ENCODE measurements at places on chromosomes 2 and 18.

DNA sequence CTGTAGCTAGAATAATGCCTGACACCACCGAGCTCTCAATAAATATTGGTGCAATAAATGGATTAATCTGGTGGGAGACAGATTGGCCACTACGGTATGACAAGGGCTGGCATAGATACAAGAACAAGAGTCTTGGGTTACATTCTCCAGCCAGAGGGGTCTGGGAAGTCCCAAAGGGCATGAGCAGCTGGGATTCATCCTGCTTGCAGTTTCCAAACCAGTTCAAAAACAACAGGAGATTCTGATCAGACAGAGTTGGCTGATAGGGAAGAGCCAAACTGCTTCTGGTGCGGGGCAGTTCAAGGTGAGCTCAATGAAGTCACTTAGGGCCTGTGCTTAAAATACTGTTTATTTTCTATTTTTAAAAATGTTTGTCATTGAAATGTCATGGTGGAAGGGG is 266.9 kb downstream of the TNS1 start:
- no peak for DNase-seq

GRCh38 chr2:121386707-121387106 is 101.7 kb upstream of the TFCP2L1 start:
- DNase-seq, result peak; percentile 47

DNA sequence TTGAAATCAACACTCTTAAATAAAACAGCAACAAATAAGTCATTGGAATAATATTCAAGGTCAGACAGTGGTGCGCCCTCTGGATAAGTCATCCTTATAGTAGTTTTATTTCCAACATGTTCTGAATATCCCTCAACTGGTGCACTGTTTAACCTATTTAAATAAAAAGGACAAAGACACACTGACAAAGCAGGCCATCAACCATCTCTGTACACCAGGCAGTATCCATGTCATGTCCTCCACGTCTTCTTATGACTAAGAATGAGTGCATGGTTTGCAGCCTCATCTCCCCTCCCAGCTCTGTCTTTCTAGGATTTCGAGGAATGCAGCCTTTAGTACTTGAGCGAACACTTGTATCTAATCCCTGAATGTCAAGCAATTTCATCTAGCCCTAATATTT is 42.4 kb downstream of the ST3GAL5 start:
- DNase-seq, result peak; percentile 71

DNA sequence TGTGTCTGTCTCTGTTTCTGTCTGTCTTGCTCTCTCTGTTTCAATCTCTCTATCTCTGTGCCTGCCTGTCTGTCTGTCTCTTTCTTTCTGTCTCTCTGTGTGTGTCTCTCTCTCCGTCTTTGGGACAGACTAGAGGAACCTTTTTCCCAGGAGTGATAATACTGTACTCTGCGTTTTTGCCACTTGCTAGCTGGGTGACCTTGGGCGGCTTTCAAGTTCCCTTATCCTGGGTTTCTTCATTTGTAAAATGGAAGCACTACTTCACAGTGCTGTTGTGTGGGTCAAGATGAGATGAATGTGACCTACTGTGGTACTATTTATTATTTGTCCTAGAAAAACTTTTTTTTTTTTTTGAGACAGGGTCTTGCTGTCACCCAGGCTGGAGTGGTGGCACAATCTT is 42.4 kb downstream of the HPCAL1 start:
- DNase-seq, result no peak

- no peak for DNase-seq
Measured at GRCh38 chr2:19346983-19347618, 11.3 kb downstream of the OSR1 start.

GRCh38 chr2:181430406-181431118 is 26.6 kb upstream of the ITGA4 start:
- peak; percentile 43 for DNase-seq

GRCh38 chr2:217555081-217555876 is 447.5 kb downstream of the TNS1 start:
- peak; percentile 40 for DNase-seq

DNA sequence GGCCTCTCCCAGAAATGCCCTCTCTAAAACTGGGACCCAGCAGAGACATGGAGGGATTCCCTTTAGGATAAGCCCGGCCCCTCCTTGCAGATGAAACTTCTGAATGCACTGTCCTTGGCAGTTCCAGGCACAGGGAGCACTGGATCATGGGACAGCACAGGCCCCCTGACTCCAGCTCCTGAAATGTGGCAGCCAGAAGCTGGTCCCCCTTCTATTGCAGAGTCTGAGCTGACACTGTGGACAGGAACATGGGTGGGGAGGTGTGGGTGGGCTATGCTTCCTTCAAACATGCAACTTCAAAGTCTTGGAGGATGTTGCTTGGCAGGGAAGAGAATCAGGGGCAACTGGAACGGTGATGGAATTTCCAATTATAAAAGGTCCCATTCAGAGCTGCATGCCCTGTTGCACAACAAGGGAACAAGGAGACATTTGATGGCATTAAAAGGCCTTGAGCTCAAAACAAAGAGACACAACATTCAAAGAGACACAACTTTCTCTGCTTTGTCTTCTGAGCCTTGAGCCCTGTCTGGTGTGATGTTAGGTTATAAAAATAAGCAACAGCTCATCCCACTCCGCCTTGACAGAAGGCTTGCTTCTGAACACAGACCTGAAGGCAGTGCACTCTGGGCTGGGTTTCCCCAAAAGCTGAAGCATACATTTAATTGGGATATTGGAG is 239.0 kb downstream of the OSR1 start:
- DNase-seq, result no peak

- DNase-seq, result peak; percentile 42
Measured at GRCh38 chr18:59509481-59510442, 150.7 kb upstream of the LMAN1 start.

DNA sequence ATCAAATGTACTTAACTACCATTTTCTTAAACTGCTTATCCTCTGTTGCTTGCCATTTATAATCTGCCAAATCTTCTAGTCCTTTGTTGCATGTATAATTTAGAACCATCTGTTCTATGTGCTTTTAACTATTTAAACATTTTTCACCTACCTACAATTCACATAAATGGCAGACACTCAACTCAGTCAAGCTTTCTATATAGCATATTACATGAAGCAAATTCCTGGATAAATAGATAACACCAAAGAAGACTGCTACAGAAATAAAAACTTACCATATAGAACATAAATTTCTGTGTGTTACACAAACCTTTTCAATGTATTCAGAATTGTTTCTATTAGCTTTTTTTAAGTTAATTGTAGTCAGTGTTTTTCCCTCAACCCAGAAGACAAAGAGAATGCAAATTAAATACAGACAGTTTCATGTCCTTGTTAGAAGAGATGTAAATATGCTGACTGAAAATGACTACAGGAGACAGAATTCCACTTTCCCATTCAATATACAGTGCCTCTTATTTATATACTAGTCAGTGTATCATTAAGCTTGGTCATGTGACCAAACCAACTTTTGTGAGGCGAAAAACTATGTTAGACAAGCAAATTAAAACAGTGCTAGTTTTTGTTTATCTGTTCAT is 2.6 kb downstream of the BAZ2B start:
- peak; percentile 33 for DNase-seq

DNA sequence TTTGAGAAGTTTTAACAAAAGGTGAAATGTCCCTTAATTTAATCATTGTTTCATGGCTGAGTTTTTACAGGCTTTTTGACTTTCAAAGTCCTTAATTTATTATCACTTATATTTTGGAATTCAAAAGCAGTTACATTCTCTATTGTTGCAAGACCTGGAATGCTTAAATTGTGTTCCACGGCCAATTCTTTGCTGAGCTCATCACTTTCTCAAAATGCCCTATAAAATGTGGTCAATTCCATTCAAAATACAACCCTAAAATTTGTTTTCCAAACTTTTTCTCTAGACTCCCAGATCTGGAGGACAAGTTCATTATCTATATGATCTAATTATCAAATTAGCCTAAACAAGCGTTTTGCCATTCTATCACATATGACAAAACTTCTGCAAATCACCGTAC is 1051.2 kb downstream of the TDRD15 start:
- DNase-seq, result no peak

- DNase-seq, result no peak
Measured at GRCh38 chr2:169715379-169716237, 18.0 kb upstream of the KLHL23 start.

- no peak for DNase-seq
Measured at GRCh38 chr18:62809900-62810299, 94.6 kb downstream of the PHLPP1 start.

DNA sequence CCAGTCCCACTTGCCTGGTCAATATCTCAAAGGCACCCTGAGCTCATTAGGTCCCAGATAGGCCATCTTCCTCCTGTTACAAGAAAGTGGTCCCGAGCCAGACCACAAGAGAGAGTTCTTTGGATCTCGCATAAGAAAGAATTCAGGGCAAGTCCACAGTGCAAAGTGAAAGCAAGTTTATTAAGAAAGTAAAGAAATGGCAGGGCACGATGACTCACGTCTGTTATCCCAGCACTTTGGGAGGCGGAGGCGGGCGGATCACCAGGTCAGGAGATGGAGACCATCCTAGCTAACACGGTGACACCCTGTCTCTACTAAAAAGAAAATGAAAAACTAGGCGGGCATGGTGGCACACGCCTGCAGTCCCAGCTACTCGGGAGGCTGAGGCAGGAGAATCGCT is 10.8 kb upstream of the SMAD7 start:
- peak; percentile 48 for DNase-seq

DNA sequence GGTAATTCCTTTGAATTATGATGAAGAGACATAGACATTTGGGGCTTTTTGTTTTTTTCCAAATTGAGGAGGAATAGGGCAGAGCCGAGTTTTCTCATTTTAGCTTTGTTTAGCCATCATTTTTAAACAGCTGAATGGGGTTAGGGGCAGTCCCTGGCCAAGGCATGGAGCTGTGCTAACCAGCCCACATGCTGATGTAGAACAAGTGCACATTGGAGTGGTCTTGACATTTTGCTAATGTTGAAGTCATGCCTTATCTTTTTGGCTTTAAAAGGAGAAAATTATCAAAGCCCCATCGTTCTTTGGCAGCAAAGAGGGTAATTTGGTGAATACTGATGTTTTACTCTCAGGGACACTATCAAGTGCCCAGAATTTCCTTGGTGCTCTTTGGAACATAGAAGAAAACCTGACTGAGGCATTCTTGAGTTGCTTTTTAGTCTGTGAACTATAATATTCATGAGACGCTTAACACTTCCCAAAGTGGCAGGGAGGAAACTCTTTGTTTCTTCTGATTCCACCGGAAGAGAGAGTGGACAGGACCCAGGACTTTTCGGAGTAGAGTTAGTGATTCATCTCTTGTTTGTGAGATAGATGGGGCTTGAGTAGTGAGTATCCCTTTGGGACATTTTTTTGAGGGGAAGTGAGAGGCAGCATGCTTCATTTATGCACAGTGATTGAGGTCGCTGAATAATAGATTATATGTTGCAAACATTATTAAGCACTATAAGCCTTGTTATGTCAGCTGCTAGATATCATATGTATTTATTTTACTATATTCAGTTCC is 45.0 kb downstream of the MTA3 start:
- DNase-seq, result no peak

DNA sequence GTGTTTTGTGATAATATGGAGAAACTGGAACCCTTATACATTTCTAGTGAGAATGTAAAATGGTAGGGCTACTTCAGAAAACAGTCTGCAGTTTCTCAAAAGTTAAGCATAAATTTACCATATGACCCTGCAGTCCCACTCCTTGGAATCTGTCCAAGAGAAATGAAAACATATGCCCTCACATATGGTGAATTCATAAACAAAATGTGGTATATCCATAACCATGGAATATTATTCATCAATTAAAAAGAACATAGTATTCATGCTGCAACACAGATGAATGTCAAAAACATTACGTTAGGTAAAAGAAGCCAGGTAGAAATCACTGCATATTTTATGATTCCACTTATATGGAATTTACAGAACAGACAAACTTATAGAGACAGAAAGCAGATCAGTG is 11.8 kb downstream of the ROCK2 start:
- DNase-seq, result no peak

DNA sequence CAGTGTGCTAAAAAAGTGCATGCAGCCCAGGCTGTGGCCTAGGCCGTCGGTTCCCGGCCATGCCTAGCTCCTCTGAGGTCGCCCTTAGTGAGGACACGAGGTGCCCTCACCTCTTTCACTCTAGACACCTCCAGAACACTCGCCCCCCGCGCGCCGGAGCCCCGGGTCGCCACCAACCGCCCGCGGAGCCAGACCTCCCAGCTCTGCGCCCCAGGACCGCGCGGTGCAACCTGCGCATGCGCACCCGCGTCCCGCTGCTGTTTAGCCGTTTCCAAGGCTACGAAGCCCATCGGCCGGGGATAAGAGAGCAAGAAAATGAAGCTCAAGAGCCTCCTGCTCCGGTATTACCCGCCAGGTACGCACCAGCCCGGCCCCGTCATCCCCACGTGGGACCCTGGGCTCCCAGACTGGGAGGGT is at the start of gene DAW1:
Gene DAW1 (plus strand): TSS at position 257 of the 417 bp plus-strand sequence. CDS start 59 bp downstream, at position 316.
- peak; percentile 69 for DNase-seq

- DNase-seq, result no peak
Measured at GRCh38 chr18:64287926-64288325, 139.0 kb upstream of the LINC00305 start.

DNA sequence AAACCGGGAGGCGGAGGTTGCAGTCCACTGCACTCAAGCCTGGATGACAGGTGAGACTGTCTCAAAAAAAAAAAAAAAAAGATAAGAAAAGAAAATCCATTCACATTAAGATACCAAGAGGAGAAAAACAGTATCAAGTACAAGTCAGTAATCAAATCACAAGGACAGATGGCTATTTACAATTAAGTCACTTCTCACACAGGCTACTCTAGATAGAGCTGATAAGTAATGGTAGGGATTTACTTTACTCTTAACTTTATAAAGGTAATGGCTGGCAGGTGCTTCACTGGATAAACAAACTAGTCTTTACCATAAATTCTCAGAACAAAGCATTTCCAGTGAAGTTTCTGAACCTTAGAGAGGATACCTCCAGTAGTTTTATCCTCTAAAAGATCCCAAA is 11.5 kb downstream of the SF3B1 start:
- no peak for DNase-seq

DNA sequence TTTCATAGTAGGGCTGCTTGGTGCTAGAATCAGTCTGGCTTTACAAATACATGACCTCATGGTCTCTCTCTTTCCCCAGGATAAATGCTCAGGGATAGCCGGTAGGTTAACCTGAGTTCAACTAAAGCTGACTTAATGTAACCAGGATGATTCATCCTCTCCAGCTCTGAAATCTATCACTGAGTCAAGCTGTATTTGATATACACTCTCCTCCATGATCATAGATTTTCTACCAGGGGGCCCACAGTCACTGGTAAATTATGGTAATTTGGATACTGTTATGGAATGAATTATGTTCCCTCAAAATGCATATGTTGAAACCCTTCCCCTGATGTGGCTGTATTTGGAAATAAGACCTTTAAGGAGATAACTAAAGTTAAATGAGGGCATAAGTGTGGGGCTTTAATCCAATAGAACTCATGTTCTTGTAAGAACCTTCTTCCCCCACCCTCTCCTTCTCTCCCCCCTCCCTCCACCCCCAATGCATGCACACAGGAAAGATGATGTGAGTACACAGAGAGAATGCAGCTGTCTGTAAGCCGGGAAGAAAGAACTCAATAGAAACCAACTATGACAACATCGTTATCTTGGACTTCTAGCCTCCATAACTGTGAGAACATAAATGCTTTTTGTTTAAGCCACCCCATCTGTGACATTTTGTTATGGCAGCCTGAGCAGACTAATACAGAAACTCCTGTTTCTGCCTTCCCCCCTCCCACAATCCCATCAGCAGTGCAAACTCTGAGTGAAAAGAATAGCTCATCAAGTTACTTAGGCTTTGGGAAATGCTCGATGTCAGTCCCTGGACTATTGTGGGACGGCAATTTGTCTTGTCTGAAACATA is 134.9 kb upstream of the KYNU start:
- peak; percentile 81 for DNase-seq

Data from fibroblast of skin of right biceps (primary cell).